ENCODE measurements at places on chromosomes 1 and 21.

DNA sequence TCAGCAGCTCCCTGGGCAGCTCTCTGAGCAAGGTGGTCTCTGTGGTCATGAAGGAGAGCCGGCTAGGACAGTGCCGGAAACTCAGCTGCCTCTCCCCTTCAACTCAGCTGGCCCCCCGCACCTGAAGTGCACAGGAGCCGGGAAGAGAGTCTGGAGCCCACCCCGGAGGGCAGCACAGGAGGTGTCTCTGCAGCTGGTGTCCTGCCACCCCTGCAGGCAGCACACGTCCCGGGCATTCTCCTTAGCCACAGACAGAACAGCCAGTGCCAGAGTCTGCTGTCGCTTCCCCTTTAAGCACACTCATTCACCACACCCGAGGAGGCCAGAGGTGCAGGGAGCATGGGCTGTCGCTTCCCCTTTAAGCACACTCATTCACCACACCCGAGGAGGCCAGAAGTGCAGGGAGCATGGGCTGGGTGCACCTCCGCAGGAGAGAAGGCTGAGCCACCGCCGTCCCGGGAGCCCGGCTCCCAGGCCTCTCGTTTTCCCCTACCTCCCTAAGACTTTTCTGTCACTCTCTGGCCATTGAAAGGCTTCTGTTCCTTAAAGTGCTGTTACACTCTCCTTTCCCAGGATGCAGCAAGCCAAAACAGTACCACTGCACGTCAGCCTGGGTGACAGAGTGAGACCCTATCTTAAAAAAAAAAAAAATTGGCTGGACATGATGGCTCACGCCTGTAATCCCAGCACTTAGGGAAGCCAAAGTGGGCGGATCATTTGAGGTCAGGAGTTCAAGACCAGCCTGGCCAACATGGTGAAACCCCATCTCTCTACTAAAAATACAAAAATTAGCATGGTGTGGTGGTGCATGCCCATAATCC, 16.9 kb upstream of the SAMD11 start:
- DNase-seq = peak; percentile 30

DNA sequence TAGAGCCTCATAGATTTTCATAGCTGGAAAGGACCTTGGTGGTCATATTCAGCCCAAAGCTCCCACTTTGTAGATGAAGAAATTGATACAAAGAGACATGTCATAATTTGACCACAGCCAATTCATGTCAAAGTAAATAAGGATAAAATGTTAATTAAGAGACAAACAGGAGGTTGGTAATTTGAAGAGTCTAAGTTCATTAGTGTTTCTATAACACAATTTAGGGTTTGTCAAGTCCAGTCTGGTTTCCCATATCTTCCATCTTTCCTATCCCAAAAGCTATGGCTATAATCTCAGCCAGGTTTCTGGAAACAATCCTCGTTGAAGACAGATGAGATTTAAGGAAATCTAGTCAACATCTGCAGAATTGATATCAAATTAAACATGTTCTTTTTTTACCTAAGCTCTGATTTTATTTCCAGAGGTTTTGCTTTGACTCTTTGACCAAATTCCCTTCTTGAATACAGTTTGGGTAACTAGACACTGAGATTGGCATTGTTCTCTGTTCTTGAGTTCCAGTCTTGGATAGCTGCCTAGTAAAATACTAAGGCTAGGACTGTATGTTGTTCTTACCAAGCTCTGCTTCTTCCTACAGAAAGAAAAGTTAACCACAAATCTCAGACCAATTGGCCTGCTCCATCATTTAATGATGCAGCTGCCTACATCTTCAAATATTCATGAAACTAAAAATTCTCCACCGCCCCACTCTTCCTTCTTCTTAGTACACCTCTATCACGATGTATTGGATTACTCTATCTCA, 62.0 kb downstream of the SLC44A5 start:
- no peak for DNase-seq

- peak; percentile 79 for DNase-seq
These were observed 34.0 kb upstream of the ADGRL4 start for GRCh38 chr1:79040424-79041082.

GRCh38 chr1:202225131-202225530, 31.5 kb downstream of the LGR6 start:
- DNase-seq = no peak

DNA sequence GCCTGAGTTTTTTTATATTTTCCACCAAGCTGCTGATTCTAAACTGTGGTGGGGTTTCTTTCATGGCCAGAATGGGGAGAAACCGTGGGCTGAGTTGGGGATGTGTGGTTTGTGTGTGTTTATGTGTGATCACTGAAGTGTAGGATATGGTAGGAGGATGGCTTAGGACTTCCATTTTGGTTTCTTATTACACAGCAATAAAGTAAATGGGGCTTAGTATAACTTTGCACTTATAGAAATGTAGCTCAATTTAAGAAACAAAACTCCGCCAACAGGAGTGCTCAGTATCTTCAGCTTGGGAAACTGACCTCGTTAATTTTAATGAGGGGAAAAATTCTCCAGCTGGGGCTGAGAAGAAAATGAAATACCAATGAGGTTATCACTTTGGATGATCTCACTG, 77.8 kb downstream of the PBX1 start:
- no peak for DNase-seq

DNA sequence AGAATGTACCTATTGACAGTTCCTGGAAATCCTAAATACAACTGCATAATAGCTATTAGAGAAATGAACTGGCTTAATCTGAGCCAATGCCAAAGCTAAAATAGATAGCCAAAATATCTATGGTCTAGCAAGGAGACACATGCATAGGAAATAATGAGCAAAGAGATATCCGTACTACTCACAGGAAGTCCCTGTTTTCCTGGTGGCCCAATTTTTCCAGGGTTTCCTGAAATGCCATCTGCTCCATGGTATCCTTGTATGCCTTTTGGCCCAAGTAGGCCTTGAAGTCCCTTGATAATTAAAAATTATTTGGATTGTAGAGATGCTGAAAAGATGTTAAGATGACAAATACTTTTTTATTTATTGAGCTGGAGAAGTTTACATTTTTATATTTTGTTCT, 108.4 kb upstream of the ZNHIT6 start:
- no peak for DNase-seq

- no peak for DNase-seq
These were observed 81.2 kb downstream of the SIPA1L2 start for GRCh38 chr1:232548691-232549090.

DNA sequence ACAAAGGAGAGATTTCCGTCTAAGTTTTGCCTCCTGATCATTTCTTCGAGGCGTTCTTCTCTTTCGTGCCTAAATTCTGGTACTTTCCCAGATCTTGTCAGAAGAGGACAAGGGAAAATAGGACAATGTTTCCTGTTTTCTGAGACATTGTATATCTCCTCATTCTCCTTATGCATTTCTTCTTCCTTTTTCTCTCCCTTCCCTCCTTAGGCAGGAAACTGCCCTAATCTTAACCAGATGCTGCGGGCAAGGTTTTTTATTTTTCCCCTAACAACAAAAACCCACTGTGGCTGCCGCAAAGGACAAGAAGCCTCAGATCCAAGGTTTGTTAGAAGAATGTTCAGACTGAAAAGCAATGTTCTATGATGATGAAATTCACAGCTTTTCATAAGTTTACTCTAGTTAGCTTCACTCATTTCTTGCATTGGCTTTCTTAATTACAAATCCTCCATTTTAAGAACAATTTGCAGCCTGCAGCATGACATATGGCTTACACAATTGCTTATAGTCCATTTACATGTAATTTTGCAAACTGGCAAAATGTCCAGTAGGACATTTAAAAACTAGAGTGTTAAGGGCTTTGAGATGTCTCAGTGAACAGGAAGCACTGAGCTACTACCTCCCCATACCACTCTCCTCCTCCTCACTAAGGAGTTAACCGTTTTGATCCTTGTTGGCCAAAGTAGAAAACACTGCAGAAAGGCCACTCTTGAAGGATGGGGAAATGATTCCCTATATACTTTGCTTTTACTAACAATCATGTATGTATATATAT, 624 bp downstream of the CTSK start:
- no peak for DNase-seq

DNA sequence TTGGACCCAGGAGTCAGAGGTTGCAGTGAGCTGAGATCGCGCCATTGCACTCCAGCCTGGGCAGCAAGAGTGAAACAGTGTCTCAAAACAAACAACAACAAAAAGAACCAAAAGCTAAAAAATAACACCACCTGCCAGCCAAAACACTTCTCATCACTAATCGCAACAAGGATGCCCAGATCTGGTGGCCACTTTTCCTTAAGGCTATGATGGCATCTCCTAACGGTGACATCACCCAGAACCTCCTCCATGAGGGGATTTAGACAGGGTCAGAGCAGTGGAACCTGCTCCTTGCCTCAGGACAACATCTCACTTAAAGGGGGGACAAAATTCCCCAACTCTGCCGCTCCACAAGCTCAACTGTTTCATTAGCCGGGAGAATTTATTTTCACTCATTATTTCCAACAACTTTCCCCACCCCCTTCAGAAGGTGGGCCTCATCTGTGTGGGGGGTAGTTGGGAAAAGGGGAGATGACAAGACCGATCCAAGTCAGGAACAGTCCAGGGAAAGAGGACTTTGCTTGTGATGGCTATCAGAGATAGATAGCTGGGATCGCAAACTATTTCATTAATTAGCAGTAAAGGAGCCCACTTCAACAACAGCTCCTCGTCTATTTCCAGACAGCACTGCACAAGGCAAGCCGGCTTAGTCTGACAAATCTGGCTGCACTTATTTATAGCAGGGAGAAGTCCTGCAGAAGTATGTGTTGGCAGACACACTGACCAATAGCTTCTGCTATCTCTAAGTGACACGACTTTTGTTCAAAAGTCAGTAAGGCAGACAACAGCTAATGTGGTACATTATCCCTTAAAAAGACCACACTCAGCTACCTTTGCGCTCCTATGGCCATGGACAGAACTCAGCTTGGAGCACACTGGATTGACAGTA, 2.6 kb downstream of the PABPC4 start:
- DNase-seq = no peak

GRCh38 chr1:3105167-3105863, 36.3 kb downstream of the PRDM16 start:
- no peak for DNase-seq

DNA sequence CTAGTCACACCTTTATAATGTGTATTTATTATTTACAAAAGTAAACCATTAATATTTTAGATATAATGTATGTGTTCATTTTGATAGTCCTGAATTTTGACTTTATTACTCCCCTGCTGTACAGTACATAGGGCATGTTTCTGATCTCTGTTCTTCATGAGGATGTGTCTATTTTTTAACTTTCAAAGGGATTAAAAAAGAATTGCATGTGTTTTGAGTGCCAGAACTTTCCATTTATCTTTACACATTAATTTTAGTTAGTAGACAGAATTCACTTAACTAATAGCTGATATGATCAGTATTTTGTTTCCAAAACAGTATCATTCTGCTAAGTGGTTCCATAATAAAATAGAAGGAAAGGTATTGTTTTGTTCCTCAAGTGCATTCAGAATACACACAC, 3.1 kb downstream of the PBX1 start:
- no peak for DNase-seq

GRCh38 chr1:44808063-44808937, at the start of gene BTBD19:
Gene BTBD19, plus strand, starts transcription at chr1:44808523. Its CDS starts 298 bp downstream, at chr1:44808821.
- peak; percentile 85 for DNase-seq

DNA sequence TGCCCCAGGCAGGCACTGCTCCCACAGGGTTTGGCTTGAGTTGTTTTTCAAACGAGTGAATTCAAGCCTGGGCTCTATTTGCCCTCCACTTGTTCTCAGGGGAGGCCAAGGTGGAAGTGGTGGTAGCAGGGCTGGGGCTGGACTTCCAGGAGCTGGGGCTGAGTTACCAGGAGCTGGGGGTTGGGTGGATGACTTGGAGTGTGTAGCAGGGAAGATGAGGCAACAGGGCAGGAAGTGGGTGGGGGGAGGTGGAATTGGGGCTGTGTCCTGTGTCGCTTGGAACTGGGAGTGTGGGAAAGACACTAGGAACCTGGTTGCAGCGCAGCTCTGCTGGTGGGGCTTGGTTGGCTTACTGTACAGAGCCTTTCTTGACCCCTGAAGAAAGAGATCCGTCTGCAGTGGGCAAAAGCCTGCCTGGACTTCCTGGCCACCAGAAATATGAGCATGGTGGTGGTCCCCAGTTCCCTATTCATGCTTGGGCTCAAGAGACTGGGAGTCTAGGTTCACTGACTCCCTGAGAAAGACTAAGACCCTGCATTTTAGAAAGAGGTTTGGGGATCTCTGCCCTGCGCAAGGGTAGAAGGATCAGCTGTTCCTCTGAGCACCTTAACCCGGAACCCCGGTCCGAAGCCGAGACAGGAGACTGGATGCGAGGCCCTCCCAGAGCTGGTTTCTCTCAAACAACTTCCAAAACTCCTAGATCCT, 3.1 kb downstream of the TFAP2E start:
- DNase-seq = no peak

DNA sequence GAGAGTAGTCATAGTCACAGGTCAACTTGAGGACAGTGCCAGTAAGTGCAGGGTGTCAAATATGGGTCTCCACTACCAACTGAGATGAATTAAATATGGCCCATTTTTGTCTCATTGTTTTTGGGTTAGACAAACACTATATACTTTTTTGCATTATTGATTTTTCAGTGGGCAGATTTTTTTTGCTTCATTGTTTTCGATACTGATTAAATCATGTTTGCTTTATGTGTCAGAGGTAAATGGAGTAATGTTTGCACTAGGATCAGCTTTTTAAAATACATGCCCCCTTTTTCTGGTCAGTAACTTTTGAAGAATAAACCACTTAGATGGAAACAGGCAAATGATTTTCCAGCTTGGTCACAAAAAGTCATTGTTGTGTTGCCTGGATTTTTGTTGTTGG, 199.0 kb downstream of the USH2A start:
- DNase-seq = no peak

GRCh38 chr1:182633657-182634281, 29.6 kb upstream of the RGS16 start:
- no peak for DNase-seq

- DNase-seq = no peak
These were observed 34.9 kb upstream of the PTGFRN start for GRCh38 chr1:116874733-116875249.

- no peak for DNase-seq
These were observed 37.8 kb downstream of the LRRC71 start for GRCh38 chr1:156958247-156958714.

GRCh38 chr1:183807549-183808168, 2.7 kb downstream of the RGL1 start:
- DNase-seq = peak; percentile 55

GRCh38 chr1:64323054-64323453, 119.6 kb downstream of the UBE2U start:
- DNase-seq = no peak

DNA sequence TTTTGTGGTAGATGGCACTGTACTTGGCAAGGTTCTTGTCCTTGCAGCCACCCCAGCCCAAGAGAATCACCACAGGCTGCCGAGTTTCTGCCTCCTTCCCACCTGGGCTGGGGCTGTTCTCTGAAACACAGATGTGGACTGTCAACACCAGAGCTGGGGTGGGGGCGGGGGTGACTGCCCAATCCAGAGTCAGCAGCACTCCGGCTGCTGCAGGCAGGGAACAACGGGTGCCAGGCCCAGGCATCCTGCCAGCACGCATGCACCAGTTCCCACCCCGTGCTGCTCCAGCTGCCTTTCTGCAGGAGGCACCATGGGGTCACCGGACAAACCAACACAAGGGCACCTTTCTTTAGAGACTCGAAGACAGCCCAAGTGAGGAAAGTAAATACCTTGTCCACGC, 14.1 kb downstream of the TMEM53 start:
- DNase-seq = no peak

GRCh38 chr1:41242342-41243078, 404 bp upstream of the SCMH1 start:
- no peak for DNase-seq

GRCh38 chr1:45846931-45847330, 43.5 kb downstream of the MAST2 start:
- DNase-seq = no peak

GRCh38 chr1:101769520-101769919, 227.2 kb downstream of the OLFM3 start:
- DNase-seq = peak; percentile 4

Data from activated CD4-positive, alpha-beta T cell treated with anti-CD3 and anti-CD28 coated beads, Interleukin-10, Interleukin-2, amounts not matched to agents 100 ng/mL and 50 ng/mL, durations not matched to agents 16 hours and 8 hours (primary cell).